ENCODE measurements at places on chromosomes 11 and 22.

GRCh38 chr22:44567846-44568493 is 69.9 kb upstream of the RTL6 start:
- peak; percentile 34 for DNase-seq

DNA sequence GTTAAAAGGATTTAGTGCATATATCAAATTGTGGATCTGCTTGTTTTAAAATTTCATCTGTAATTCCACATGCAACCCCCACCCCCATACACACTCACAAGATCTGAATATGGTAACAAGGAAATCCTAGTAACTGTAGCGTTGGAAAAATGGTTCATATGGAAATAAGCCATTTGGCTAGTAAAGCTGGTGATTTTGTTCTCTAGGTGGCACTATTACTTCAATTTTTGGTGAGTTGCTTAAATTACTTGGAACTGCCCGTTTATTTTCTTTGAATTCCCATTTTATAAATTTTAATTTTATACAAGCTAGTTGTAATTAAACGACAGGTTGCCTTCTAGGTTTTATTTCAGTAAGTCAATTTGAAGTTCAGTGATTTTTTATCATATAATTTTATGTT is 5.3 kb downstream of the BDNF start:
- DNase-seq = no peak

GRCh38 chr22:44112191-44112590 is 68.5 kb upstream of the PARVG start:
- no peak for DNase-seq

GRCh38 chr11:114942207-114942606 is 263.9 kb downstream of the NXPE2 start:
- DNase-seq = no peak

- no peak for DNase-seq
Observed at GRCh38 chr11:87325490-87325872, 287.7 kb downstream of the TMEM135 start.

DNA sequence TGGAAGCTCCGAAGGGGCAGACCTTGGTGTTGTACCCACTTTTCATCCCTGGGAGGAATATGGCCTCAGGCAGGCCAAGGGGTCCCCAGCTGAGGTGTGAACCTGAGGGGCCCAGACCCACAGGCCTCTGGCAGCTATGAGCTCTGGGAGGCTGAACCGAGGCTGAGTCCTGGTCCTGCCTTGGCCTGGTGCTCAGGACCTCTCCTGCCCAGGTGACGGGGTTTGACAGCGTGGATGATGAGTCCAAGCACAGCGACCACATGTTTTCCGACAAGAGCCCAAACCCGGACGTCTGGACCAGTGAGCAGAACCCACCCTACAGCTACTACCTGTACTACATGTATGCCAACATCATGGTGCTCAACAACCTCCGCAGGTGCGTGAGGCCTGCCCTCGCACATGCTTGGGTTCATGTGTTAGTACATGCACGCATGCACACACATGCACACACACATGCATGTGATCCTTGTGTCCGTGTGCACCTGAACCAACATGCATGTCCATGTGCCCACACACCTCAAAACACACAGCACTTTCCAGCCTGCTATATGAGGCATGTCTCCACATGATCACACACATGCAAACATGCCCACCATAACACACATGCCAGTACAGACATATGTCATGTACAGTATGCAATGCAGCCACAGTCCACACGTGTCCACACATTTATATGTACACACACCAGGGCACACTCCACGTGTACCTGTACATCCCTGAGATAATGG is 40.9 kb downstream of the RNF141 start:
- no peak for DNase-seq

DNA sequence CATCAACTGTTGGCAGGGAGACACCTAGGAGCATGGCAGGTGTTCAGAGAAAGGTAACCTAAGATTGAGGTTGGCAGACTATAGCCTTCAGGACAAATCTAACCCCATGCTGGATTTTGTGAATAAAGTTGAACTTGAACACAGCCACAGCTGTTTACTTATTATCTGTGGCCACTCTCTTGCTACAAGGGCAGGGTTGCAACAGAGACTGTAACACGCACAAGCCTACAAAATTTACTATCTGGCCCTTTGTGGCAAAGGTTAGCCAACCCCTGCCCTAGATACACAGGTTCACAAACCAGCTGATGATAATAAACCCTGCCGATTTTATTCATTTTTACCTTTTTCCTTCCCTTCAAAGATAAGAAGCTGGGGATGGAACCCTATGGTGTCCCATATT is 2.5 kb downstream of the THYN1 start:
- DNase-seq = no peak

DNA sequence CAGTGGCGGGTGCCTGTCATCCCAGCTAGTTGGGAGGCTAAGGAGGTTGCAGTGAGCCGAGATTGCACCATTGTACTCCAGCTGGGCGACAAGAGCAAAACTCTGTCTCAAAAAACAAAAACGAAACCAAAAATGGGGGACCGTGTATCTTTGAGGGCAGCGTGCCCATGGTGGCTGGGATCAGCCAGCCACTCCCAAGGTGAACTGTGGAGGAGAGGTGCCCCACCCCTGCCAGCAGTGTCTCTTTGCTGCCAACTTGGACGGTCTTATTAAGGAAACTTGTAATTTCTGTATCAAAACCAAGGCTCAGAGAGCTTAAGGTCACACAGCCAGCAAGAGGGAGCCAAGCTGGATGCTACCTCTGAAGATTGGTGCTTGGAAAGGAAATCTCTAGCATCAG is 147.7 kb downstream of the CACNA1I start:
- DNase-seq = no peak

DNA sequence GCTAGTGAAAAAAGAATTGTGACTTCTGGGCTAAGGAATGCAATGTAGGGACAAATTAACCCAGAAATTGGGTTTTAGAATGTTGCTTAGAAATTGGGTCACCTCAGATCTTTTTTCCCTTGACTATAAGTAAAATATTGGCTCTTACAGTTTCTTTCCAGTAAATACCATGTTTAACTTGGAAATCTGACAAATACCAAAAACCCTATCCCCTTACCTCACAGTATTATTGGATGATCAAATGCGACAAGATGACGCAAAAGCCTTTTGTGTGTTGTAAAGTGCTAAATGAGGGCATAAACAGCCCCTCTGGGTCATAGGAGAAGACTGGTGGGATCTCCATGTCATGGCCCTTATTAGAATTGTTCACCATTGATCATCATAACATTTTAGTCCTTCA is 6.1 kb upstream of the UPB1 start:
- no peak for DNase-seq

GRCh38 chr11:111586388-111586831 is 15.8 kb upstream of the SIK2 start:
- DNase-seq = peak; percentile 58

DNA sequence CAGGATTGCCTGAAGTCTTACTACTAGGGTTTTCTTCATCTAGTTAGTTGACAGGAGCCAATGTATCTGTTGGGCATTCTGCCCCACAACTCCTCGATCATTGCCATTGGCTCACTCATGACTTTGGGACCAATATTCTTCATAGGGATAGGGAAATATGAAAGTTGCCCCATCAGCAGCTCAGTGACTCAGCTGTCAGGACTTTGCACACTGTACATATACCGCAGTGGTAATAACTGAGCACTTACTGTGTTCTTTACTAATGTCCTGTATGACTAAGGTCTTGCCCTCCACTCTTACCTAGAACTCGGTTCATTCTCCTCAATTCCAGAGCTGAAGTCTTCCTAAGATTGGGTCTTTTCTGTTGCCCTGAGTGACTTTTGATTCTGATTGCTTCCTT is 46.8 kb upstream of the PGR start:
- no peak for DNase-seq

- peak; percentile 32 for DNase-seq
Observed at GRCh38 chr22:29306835-29307595, 565 bp downstream of the GAS2L1 start.

- no peak for DNase-seq
Observed at GRCh38 chr11:86161336-86161735, 83.2 kb upstream of the EED start.
